RWPE1 (cell line): ENCODE measurements at places on chromosomes 11 and 22.
A peak's percentile ranks its signal among the peaks of the same experiment; 100 is the strongest.

- DNase-seq: no peak
Measured at GRCh38 chr11:69306821-69307220, 12.9 kb downstream of the MYEOV start.

GRCh38 chr11:10481560-10482349, 26.7 kb downstream of the AMPD3 start:
- no peak for DNase-seq

- no peak for DNase-seq
Measured at GRCh38 chr11:41245704-41246398, 213.6 kb downstream of the LRRC4C start.

- DNase-seq: no peak
Measured at GRCh38 chr22:30023099-30023660, 57.1 kb upstream of the HORMAD2 start.

GRCh38 chr11:72702577-72703241, 28.5 kb upstream of the PDE2A start:
- no peak for DNase-seq

DNA sequence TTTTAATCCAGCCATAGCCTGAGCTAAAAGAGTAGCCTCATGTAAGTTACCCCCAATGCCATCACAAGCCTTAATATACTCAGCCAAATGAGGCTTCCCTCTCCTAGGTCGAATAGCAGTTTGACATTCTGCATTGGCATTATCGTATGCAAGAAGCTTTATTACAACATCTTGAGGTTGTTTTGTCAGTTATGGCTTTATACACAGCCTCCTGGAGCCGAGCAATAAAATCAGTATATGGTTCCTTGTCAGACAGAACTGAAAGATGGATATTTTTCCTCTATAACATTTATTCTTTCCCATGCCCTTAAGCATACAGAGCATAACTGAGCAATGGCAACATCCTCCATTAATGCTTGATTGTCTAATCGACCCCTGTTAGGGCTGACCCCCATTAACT, 5.4 kb upstream of the DNAJB13 start:
- no peak for DNase-seq

- DNase-seq: peak; percentile 49
Measured at GRCh38 chr11:73493956-73494598, 103.8 kb downstream of the FAM168A start.

DNA sequence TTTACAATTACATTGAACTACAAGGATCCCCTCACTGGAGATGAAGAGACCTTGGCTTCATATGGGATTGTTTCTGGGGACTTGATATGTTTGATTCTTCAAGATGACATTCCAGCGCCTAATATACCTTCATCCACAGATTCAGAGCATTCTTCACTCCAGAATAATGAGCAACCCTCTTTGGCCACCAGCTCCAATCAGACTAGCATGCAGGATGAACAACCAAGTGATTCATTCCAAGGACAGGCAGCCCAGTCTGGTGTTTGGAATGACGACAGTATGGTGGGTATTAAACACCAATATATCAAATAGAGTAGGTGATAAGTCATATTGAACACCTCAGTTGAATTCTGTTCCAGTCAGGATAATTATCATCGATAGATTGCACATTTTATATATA, 4.4 kb downstream of the FBXO7 start:
- no peak for DNase-seq

- DNase-seq: no peak
Measured at GRCh38 chr11:41379084-41379483, 80.4 kb downstream of the LRRC4C start.

DNA sequence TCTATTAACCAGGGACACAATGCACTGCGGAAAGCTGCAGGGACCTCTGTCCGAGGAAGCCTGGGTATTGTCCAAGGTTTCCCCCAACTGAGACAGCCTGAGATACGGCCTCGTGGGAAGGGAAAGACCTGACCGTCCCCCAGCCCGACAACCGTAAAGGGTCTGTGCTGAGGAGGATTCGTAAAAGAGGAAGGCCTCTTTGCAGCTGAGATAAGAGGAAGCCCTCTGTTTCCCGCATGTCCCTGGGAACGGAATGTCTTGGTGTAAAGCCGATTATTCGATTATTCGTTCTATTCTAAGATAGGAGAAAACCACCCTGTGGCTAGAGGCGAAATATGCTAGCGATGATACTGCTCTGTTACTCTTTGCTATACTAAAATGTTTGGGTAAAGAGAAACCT, 5.2 kb downstream of the BET1L start:
- no peak for DNase-seq

- peak; percentile 36 for DNase-seq
Measured at GRCh38 chr11:75536786-75537641, 11.3 kb upstream of the GDPD5 start.

- peak; percentile 47 for DNase-seq
Measured at GRCh38 chr11:62593434-62594044, 2.2 kb upstream of the TUT1 start.

DNA sequence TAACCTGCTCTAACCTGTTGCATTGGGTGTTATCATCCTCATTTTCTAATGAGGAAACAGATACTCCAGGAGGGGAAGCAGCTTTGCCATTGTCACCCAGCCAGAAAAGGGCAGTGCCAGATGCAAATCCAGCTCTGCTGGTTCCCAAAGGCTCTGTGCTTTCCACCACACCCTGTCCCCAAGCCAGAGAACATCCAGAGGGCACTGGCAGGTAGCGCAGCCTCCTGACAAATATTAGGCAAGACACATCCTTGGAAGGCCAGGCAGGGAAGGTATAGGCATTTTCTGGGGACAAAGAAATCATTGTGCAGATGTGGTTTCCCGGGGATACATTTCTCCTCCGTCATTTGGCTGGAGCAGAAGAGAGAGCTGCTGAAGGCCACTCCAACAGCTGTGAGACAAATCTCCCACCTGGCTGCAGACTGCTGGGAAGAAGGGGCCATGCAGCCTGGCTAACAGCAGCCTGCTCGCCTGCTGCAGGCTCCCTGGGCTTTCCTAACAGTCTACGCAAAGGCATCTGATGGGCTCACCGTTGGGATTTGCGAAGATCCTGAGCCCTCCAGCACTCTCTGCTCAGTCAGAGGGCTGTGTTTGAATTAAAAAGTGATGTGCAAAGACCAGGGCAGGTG, 93.9 kb upstream of the PITPNB start:
- DNase-seq: no peak

GRCh38 chr22:27782088-27782487, 19.5 kb downstream of the MN1 start:
- DNase-seq: no peak

GRCh38 chr22:49460592-49461281, 366.9 kb downstream of the BRD1 start:
- DNase-seq: no peak

GRCh38 chr11:134633276-134633675, 221.2 kb upstream of the B3GAT1 start:
- no peak for DNase-seq

- no peak for DNase-seq
Measured at GRCh38 chr11:41413843-41414242, 45.6 kb downstream of the LRRC4C start.

GRCh38 chr22:50177537-50178470, 7.3 kb downstream of the PANX2 start:
- no peak for DNase-seq

DNA sequence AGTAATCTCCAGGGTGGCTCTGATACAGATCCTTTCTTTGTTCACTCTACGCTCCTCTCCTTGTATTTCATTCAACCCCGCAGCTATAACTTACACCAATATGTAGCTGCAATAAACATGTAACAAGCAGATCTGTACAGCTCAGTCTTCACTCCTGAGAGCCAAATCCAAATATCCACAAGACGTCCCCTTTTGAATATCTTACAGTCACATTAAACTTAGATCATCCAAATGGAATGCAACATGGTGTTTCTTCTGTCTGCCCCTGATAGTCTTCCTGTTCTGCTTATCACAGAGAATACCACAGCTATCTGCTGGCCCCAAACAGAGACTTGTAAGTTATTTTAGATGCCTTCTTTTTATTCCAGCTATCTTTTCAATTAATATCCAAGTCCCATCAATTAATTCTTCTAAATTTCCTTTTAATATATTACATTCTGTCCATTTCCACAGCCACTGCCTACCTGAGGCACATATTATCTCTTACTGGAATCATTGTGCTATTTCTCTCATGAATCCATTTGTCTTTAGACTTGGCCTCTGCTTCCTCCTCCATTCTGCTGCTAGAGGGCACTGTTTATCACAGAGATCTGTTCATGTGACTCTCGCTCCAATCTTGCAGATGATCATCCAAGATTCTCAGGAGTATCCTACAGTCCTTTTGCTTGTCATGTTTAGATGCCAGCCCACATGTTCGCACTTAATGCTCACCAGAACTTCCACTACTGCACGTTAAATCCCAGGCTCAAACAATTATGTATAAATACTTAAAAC, 908.6 kb downstream of the NTM start:
- DNase-seq: no peak

GRCh38 chr22:50204571-50204970, 3.8 kb downstream of the SELENOO start:
- DNase-seq: no peak

DNA sequence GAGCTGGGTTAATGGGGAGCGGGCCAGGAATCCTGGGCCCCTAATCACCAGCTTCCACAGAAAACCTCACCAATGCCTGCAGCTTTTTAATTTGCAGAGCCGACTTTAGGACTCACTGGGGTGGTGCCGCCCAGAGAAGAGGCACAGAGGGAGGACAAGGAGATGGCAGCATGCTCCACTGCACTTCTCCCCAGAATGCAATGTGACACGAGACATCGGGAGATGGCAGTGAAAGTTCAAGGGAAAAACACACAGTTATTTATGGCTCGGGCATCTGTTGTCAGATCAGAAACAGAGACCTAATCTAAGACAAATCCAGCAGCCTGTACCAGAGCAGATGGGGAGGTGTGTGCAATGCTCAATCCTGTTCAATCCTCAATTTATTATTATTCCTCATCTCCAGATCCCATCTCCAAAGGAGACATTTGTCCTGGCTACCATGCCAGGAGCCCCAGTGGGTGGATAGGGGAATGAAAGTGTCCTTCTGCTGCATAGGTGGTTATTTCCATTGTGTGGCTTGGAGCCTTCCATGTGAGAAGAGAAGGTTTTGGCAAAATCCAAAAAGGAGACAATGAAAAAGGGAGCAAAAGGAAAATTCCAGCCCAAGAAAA, 250.0 kb downstream of the NXPE2 start:
- DNase-seq: no peak

DNA sequence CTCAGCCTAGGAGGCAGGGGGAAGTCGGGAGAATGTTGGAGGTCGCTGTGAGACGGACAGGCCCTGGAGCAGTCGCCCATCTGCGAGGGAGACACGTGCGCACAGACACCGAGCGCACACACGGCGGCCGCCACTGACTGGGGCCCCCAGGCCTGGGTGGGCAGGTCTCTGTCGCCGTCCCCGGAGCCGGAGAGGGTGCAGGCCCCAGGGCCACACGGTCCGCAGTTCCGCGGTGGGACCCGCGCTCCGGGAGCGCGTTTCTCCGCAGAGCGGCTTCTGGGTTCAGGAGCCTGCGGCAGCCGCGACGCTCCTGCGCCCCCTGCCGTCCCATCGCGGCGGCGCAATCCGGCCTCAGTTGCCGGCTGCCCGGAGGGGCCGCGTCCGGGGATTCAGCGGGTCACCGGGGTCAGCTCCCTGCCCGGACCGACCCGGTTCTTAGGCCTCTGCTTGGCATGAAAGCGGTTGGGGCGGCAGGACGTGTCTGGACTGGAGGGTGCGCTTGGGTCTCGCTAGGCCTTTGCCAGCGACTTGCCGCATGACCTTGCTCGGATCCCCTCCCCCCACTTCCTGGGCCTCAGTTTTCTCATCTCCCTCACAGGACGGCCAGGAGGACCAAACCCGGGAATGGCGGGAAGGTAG, 31.2 kb downstream of the PDE2A start:
- peak; percentile 79 for DNase-seq

GRCh38 chr22:49305966-49306631, 521.6 kb downstream of the BRD1 start:
- no peak for DNase-seq

GRCh38 chr11:90318651-90319050, 95.8 kb upstream of the CHORDC1 start:
- DNase-seq: no peak

DNA sequence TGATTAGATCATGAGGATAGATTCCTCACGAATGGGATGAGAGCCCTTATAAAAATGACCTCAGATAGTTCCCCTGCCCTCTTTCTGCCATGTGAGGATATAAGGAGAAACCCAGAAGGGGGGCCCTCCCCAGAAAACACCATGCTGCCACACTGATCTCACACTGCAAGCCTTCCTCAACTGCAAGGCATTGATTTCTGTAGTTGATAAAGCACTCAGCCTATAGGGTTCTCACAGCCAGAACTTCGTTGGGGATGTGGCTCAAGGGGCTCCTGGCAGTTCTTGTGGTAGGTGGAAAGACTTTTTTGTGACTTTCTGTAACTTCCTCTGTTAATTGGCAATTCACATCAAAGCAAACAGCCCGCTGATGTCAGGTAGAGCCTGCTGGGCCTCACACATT, 108.9 kb downstream of the CD44 start:
- no peak for DNase-seq

DNA sequence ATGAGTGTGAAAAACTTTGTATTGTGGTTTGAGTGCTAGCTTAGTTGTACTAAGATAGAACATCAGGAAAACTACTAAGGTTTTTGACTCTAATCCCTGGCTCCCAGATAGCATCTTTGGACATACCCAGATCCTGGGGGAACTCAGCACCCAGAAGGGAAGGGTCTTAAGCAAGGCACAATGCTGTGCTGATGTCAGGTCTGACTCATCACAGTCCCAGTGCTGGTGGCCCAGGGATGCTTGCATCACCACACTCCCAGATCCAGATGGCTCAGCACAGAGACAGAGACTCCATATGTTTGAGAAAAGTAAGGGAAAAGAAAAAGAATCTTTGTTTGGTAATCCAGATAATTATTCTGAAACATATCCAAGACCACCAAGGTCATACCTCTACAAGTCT, 18.3 kb upstream of the OR56A3 start:
- DNase-seq: no peak

- DNase-seq: no peak
Measured at GRCh38 chr22:45799291-45799690, 127.7 kb downstream of the ATXN10 start.

DNA sequence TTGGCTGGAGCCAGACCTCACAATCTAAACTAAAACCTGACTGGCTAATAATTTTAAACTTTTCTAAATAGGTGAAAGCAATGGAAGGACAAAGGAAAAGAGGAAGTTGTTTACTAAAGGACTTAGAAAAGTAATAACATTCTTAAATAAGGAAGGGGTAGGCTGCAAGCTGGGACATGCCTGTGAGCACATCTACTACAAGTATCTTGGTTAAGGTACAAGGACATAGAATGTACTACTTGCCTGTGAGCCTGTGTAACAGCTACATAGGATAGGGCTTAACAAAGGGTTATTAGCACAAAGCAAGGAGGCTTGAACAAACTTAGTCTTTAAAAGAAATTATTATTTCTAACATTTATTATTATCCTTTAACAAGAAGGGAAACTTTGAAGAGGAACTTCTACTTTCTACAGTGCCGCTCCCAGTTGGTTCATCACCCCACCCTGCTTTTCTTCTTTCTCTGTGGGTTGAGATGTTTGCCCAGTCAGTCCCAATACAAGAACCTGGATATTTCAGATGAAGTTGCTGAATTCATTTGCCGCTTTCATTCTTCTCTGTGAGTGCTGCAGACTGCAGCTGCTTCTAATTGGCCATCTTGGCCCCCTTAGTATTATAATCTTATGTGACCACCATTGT, 87.5 kb downstream of the PRMT3 start:
- no peak for DNase-seq

- DNase-seq: peak; percentile 82
Measured at GRCh38 chr11:110525883-110526282, 96.1 kb downstream of the FDX1 start.
